NCI-H2081 treated with DMSO at 0.1 percent for 48 hours (cell line): ENCODE measurements at places on chromosomes 12 and 14.

DNA sequence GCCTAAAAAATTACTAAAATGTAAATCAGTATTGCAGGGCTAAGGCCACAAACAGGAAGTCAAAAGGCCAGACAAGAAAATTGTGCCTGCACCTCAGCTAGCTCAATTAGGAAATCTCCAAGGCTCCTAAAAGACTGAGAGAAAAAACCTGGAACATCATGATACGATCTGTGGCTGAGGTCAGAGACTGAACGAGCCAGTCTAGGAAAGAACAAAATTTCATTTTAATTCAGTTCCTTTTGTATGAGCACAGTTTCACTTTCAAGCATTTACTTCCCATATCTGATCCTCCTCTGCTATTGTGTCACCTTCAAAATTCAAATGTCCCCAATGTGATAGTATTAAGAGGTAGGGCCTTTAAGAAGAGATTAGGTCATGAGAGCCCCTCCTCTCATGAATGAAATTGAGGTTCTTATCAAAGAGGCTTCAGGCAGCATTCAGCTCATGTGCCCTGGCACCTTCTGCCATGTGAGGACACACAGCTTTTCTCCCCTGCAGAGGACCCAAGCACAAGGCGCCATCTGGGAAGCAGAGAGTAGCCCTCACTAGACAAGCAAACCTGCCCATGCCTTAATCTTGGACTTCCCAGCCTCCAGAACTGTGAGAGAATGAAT lies 14.8 kb downstream of the PRKAB1 start:
- DNase-seq: no peak

DNA sequence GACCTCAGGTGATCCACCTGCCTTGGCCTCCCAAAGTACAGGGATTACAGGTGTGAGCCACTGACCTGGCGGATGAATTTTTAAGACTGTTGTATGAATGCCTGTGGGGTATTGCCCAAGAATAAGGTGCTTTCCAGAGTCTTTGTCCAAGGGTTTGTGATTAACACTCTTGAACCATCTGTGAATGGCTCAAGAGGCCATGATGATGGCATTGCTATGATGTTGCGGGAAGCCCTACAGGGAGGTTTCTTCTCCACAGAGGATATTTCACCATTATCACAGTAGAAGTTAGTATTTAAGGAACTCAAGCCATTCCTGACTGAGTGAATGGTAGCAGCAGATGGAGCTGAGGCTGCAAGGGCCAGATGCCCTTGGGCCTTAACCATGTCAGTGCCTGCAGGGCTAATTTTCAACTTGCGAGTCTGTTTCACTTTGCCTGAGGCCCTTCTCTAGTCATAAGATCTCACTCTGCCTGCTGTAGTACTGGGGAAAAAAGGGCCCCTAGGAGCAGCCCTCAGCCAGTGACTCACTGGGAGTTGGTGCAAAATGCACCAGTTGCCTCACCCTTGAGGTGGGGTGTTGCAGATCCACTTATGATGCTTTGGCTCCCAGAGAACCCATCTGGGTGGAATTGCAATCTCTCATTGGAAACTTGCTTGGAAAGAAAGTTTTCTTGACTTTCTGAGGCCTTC lies 108.6 kb upstream of the FLRT2 start:
- DNase-seq: no peak

GRCh38 chr14:84485036-84485435 lies 1044.9 kb upstream of the FLRT2 start:
- DNase-seq: no peak

DNA sequence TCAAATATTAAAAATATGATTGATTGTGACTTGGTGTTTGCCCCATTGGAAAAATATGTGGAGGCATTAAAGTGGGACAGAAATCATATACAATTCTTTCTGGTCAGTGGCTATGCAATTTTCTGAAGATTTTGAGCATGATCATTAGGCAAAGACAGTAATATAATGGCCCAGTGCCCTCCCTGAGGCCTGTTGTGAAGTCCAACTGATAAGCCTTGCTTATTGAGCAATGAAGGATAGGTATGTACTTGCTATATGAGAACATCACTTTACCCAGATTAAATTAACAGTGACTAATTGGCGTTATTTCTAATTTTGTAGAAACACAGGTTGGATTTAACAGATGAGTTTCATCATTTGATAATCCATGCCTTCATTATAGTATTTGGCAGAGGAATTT lies 57.1 kb downstream of the NKX2-1 start:
- no peak for DNase-seq

DNA sequence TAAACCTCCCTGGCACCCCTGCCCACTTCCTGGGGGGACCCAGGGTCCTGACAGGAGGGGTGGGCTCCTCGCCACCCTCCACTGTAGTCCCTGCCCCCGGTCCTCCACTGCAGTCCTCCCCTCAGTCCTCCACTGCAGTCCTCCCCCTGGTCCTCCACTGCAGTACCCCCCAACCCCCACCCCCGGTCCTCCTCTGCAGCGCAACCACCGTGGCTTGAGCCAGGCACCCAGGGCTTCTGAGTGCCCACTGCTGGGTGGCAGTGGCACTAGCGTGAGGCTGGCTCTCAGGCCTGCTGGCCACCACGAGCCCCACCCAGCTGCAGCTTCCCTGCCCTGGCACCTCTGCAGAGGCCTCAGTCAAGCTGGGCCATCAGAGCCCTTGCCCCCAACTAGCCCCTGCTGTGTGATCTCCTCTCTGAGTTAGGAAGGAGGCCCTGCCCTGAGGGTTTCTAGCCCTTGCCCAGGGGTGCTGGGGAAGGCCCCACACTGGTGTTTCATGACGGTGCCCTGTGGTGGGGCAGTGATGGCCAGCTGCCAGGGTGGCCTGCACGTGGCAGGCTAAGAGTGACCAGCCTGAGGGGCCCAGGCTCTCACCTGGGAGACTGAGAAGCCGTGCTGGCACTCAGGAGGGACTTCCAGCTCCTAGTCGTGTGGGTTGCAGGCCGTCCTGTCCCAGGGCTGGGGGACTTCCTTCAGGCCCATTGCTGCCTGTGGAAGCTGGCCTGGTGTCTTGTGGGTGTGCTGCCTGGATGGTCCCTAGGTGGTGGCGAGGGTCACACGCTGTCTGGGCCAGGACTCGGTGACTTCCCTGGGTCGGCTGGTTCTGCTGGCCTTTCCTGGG lies 9.7 kb downstream of the CEP170B start:
- no peak for DNase-seq

GRCh38 chr14:68977718-68978171 lies 1.4 kb downstream of the ACTN1 start:
- no peak for DNase-seq
